ENCODE measurements at places on chromosomes 4 and X.

GRCh38 chr4:10596586-10597290, 87.8 kb downstream of the CLNK start:
- no peak for DNase-seq

- no peak for DNase-seq
Measured at GRCh38 chr4:78058591-78059523, 1.7 kb downstream of the FRAS1 start.

- no peak for DNase-seq
Measured at GRCh38 chrX:100404851-100405250, 5.2 kb downstream of the PCDH19 start.

GRCh38 chr4:169663831-169664230, 43.5 kb downstream of the CLCN3 start:
- DNase-seq, result no peak

GRCh38 chrX:44765556-44765955, 78.3 kb upstream of the DUSP21 start:
- DNase-seq, result no peak

DNA sequence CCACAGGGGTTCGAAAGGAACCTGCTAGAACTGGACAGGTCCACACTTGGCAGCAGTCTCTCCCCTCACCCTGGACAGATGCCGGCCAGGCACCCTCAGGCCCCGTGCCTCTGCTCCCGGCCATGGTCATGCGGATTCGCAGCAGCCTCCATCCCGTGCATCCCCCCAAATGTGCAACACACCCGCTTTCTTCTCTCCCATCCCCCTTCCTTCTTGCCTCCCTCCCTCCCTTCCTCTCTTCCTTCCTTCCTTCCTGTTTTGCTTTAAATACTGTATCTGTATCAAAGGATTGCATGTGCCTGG, 35.0 kb upstream of the HMX1 start:
- DNase-seq, result no peak

GRCh38 chrX:41332408-41333002, 1.5 kb upstream of the DDX3X start:
- peak; percentile 40 for DNase-seq

- no peak for DNase-seq
Measured at GRCh38 chr4:103129174-103129573, 29.5 kb upstream of the BDH2 start.

DNA sequence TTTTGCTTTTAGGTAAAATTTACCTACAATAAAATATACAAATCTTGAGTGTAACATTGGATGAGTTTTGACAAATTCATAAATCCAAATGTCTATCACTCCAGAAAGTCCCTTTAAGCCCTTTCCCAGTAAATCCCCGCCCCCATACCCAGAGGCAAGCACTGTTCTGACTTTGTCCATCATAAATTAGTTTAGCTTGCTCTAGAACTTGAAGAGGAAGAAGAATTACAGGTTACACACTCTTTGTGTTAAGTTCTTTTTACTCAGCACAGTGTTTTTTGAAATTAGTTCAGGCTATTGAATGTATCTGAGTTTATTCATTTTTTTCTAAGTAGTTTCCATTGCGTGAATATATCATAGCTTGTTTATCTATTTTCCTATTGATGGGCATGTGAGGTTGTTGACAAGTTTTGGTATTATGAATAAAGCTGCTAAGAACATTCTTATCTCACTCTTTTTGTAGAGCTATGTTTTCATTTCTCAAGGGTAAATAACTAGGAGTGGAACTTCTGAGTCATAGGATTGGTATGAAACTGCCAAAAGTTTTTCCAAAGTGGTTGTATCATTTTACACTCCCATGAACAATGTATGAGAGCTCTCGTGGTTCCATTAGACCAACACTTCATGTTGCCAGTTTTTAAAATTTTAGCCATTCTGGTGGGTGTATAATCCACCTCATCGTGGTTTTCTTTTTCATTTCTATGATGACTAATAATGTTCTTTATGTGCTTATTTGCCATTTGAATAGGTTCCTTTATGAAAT, 22.4 kb upstream of the HPSE start:
- DNase-seq, result no peak

GRCh38 chr4:94582517-94582916, 130.8 kb downstream of the PDLIM5 start:
- no peak for DNase-seq

DNA sequence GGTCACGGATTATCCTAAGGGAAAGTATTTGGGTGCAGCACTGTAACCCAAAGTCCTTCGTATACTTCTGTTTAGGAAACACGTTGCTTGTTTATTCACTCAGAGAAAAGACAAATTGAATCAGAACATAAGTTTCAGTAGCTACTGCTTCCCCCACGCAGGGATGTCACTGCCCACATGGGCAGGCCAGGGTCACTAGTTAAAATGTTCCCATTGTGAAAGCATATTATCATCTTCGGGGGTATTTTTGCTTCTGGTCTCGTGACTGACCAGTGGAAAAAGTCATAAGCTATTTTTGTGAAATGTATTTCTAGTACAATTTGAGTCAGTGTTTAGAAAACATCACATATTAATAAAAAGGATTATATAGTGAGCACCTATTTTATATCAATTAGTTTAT, 377.8 kb downstream of the PCDH7 start:
- no peak for DNase-seq

- DNase-seq, result no peak
Measured at GRCh38 chrX:41314204-41314603, 19.8 kb upstream of the DDX3X start.

GRCh38 chrX:147884958-147885357, 26.8 kb upstream of the FMR1 start:
- DNase-seq, result no peak

DNA sequence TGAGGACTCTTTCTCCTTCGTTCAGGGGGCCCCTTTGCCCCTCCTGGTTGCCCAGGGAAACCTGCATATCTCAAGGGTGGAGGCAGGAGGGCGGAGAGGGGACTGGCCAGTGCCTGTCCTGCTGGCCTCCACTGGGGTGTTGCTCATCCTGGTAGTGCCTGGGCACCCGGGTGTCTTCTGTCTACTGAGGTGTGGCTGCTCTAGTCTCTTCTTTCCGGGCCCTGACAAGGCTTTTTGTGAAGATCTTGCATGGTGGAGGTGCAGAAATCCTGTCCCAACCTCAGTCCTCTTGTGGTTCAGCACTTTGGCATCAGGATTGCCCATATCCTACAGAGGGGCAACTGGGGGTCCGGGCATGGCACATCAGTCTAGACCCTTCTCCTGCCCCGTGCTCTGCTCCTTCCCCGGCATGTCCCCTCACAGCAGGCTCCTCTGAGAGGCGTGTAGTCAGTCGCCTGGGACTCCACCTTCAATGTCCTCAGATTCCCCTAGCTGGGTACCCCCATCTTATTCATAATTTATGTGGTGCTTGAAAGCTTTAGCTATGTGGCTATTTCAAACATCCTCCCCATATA, 1.9 kb downstream of the CCDC110 start:
- no peak for DNase-seq

DNA sequence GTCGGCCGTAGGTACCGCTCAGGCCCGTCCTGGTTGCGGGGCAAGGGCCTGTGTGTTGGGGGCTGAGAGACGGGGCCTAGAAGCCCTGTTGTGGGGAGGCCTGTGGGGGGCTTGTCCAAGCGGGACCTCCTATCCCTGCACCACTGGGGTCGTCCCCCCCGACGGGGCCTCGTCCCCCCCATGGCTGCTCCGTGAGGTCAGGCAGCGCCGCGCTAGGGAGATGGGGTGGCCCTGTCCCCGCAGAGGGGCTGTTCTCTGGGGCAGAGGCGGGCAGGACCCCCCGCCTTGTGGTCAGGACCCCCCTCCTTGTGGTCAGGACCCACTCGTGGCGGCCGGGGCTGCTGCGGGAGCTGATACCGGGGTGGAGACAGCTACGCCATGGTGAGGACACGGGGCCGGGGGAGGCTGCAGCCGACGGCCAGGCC, 12.1 kb upstream of the GTPBP6 start:
- DNase-seq, result no peak

DNA sequence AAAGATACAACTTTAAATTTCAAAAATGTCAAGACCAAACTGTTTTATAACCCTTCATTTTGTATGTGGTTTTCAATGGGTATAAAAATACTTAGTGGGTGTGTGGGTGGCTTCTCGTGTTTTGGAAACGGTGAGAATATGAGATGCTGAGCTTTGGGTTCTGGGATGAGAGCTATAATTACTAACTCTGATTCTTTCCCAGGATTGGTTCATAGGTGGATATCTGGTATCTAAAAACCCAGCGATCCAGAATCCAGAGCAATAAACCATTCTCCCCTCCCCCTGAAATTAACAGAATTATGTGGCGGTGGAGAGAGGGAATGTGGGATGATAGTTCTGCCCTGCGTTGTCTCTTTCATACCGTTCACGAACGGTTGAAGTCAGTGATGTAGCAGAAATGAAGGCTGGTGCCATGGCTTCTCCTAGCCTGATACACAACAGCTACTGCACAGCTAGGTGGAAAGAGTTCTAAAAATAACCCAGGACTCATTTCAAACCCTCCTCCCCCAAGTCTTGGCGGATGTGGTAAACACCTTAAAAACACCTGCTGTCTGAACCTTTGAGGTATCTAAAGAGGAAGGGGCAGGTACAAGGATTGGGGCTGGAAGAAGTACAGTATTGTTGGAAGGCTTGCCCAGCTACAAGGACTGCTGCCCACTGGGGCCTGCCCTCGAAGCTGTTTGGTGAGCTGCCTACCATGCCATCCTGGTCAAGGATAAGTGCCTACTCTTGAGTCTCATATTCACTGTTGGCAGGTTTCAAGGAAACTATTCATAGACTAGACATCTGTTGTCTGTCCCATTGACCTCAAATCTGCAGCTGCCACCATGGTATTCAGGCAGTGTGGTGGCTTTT, 44.5 kb downstream of the SEPTIN11 start:
- DNase-seq, result peak; percentile 51

GRCh38 chr4:94641702-94642560, 115.8 kb upstream of the BMPR1B start:
- DNase-seq, result no peak

- DNase-seq, result no peak
Measured at GRCh38 chrX:48474127-48474526, 1.9 kb upstream of the FTSJ1 start.

- no peak for DNase-seq
Measured at GRCh38 chr4:82005158-82005557, 368.6 kb downstream of the HNRNPD start.

- no peak for DNase-seq
Measured at GRCh38 chrX:11347300-11347699, 54.1 kb downstream of the AMELX start.

DNA sequence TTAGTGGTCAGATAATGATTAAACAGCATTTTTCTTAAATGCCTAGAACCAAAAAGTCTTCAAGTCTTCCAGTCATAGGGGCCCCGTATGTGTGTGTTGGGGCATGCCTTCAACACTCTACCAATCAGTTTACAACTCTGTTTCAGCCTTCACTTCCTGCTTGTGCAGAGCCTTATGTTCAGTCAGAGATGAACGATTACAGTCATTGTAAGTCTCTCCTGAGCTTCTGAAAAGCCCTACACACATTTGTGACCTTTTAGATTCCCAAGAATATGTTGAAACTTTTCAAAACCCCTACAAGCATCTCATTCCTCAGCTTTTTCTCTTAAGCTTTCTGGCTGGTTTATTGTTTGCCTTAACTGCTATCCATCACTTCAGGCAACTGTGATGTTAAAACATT, 591.2 kb downstream of the ZNF674 start:
- no peak for DNase-seq

- no peak for DNase-seq
Measured at GRCh38 chrX:150958177-150958576, 25.0 kb upstream of the HMGB3 start.

- DNase-seq, result no peak
Measured at GRCh38 chrX:14303891-14304290, 225.4 kb upstream of the GLRA2 start.

- no peak for DNase-seq
Measured at GRCh38 chr4:137754652-137755471, 222.6 kb upstream of the PCDH18 start.

- DNase-seq, result no peak
Measured at GRCh38 chr4:22020129-22020528, 71.6 kb upstream of the KCNIP4 start.

GRCh38 chr4:138450546-138451275, 208.6 kb upstream of the SLC7A11 start:
- no peak for DNase-seq

- no peak for DNase-seq
Measured at GRCh38 chr4:157076578-157076947, 613 bp downstream of the GLRB start.

DNA sequence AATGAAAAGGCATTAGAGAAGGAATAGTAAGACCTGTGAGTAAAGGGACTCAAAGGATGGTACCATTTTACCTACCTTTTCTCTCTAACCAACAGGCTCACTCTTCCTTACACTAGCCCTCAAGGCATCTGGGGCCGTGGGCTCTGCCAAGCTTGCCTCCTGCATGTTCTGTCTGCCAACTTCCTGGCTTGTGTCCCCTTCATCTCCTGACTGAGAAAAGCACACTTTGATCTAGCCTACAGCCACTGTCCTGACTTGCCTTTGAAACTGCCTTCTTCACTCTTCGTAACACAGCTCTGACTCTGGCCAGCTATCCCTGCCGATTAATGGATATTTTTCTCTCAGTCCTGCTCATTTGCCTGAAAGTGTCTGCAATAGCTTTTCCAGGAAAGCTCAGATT, 76.5 kb downstream of the RASGEF1B start:
- DNase-seq, result no peak

DNA sequence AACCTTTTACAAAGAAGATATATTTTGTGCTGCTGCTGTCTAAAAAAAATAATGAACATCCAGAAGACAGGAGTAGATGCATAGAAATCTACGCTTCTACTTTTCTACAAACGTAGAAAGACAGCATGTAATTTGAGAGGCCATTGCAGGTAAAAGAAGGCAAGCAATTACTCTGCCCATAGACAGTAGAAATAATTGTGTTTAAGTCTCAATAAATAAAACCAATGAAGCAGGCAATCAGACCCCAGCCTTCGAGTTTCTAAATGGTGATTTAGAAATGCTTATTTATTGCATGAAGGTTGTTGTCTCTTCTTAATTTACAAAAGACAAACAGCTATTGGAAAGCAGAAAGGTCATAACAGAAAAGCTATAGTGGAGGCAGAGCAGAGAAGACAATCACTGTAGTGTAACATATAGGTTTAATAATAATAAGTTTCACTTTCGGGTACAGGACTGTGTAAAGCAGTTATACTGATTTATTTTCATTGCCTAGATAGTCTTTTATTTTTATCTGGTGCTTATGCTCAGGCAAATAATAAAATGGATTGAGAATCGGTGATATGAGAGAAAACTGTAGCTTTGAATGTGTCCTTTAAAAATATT, 123.0 kb upstream of the TACR3 start:
- DNase-seq, result no peak

GRCh38 chrX:124010157-124010556, 48.7 kb downstream of the STAG2 start:
- no peak for DNase-seq

DNA sequence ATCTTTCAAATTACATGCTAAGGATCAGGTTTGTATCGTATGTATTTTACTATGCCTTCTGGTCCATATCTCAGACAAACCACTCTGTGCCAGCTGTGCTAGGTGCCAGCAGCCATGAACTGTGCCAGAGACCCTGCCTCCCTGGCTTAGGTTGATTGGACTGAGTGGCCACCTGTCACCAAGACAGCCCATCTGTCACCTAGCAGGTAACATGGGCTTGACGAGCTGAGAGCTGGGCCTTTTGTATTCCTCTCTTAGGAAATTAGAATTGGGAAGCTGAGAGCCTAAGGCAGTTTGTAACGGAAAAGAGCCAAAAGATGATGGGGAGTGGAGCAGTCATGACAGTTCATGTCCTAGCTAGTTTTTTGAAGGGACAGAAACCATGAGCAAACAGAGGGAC, 42.5 kb downstream of the TMEM164 start:
- no peak for DNase-seq

- DNase-seq, result no peak
Measured at GRCh38 chr4:52939739-52940138, 77.6 kb downstream of the RASL11B start.

Measured in CD4-positive, alpha-beta T cell treated with Interferon gamma for 1 hour (primary cell).